ENCODE measurements at places on chromosomes 1 and 21. TPM values are rescaled to one million over a fixed set of nuclear protein-coding genes. Genes with fewer than 3 reads are reported as not detected.

GRCh38 chr1:221200464-221200863 is 321.2 kb downstream of the HLX start:
- DNase-seq = no peak
- no peak overlapping the region for H3K27ac ChIP-seq
- H3K4me1 ChIP-seq = no peaks in the 10 kb centered on the region
- H3K4me3 ChIP-seq = no peak overlapping the region

- DNase-seq = no peak
- no peaks in the 10 kb centered on the region for H3K36me3 ChIP-seq
- H3K4me3 ChIP-seq = no peak overlapping the region
- H3K27ac ChIP-seq = no peak overlapping the region
- H3K27me3 ChIP-seq = no peaks in the 10 kb centered on the region
Observed at GRCh38 chr1:188822248-188822647, 1655.4 kb downstream of the BRINP3 start.

DNA sequence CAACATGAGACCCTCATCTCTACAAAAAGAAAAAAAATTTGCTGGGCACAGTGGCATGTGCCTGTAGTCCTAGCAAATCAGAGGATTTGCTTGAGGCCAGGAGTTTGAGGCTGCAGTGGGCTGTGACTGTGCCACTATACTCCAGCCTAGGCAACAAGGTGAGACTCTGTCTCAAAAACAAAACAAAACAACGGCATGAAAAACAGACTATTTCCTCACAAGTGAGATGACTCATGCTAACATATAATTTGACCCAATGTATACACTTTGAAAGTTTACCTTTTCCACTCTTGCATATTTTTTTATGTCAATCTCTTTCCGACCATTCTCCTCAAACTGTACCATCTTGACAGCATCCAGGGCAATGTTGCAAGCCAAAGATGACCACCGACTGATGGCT is 17.5 kb downstream of the CCT3 start:
- no peaks in the 10 kb centered on the region for H3K4me1 ChIP-seq
- no peak for DNase-seq
- H3K4me3 ChIP-seq = no peak overlapping the region
- H3K27me3 ChIP-seq = no peaks in the 10 kb centered on the region

DNA sequence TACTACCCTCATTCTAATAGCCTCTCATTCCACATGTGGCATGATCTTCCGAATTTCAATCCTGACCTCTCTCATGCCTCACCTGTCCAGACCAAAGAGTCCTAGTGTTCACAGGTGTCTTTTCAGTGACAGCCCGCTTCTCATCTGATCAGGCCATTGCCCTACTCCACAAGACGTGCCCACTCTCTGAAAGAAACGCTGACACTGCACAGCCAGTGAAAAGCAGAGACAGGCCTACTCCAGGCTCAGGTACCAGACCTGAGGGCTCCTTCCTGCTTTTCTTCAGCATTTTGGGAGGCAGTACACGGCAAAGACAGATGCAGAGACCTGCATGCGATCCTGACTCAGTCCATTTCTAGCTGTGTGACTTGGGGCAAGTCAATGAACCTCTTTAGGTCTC is 43.0 kb downstream of the SUSD4 start:
- no peak overlapping the region for H3K27ac ChIP-seq
- H3K4me1 ChIP-seq = peaks cover 21% of the 10 kb centered on the region
- no peak for DNase-seq
- H3K4me3 ChIP-seq = no peak overlapping the region
- no peaks in the 10 kb centered on the region for H3K36me3 ChIP-seq

DNA sequence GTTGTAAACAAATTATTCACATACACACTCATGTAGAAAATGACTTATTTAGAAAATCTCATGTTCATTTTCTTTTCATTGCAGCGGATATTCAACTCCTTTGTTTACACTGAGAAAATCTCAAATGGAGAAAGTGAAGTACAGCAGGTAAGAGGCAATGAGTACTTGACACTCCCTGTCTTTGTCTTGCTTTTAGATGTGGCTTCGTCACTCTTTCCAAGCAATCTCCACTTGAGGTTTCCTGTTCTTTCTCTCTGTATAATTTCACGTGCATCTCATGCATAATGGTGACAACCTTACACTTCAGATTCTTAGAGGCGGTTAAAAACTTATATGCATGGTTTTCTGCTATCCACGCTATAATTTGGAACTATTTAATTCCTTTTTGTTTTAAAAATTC is 80.6 kb downstream of the CACHD1 start:
- no peak overlapping the region for H3K4me3 ChIP-seq
- H3K27me3 ChIP-seq = no peaks in the 10 kb centered on the region
- peaks cover 21% of the 10 kb centered on the region for H3K4me1 ChIP-seq
- no peak for DNase-seq

- peaks cover 24% of the 10 kb centered on the region for H3K36me3 ChIP-seq
- H3K4me3 ChIP-seq = no peak overlapping the region
- no peak overlapping the region for H3K27ac ChIP-seq
- DNase-seq = no peak
Observed at GRCh38 chr21:28974531-28975227, 18.0 kb downstream of the LTN1 start.

- no peaks in the 10 kb centered on the region for H3K27me3 ChIP-seq
- H3K4me3 ChIP-seq = no peak overlapping the region
- peaks cover 59% of the 10 kb centered on the region for H3K36me3 ChIP-seq
Observed at GRCh38 chr1:155952505-155952890, 11.1 kb downstream of the RXFP4 start.

- H3K4me1 ChIP-seq = no peaks in the 10 kb centered on the region
- DNase-seq = no peak
- H3K36me3 ChIP-seq = no peaks in the 10 kb centered on the region
- H3K27me3 ChIP-seq = no peaks in the 10 kb centered on the region
- H3K4me3 ChIP-seq = no peak overlapping the region
- no peak overlapping the region for H3K27ac ChIP-seq
Observed at GRCh38 chr1:94276988-94277434, 39.6 kb upstream of the ARHGAP29 start.

- no peak for DNase-seq
- H3K27me3 ChIP-seq = no peaks in the 10 kb centered on the region
- H3K4me1 ChIP-seq = no peaks in the 10 kb centered on the region
Observed at GRCh38 chr1:226589008-226589733, 40.6 kb downstream of the STUM start.

GRCh38 chr21:42858185-42858847 is 21.0 kb downstream of the WDR4 start:
- no peak for DNase-seq
- no peak overlapping the region for H3K27ac ChIP-seq
- no peaks in the 10 kb centered on the region for H3K4me1 ChIP-seq
- H3K4me3 ChIP-seq = no peak overlapping the region

DNA sequence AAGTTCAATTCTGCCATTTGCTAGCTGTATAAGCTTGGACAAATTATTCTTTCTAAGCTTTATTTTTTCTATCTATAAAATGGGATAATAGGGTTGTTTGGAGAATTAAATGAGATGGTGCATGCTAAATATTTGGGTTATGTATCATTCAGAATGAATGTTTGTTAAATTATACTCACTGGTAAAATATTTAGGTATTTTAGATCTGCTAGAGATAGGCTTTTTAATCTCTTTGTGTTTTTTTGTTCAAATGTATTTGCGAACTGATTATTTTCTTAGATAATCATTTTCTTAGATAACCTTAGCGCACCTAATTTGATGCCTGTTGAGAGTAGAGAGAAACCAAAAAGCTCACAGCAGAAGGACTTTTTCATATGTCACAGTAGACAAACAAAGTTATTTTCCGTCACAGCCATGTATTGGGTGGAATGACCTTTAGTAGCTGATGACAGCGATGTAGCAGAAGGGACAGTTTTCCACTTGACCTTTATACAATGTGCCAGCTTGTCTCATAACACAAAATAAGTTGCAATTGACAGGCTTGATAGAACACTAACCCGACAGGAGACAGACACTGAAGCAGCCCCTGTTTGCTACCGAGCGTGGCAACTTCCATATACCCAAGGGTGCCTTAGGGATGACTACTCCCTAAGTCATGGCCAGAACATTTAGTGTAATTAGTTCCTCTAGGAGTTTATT is 93.0 kb downstream of the DISC1 start:
- H3K4me3 ChIP-seq = no peak overlapping the region
- no peaks in the 10 kb centered on the region for H3K36me3 ChIP-seq
- no peaks in the 10 kb centered on the region for H3K27me3 ChIP-seq

DNA sequence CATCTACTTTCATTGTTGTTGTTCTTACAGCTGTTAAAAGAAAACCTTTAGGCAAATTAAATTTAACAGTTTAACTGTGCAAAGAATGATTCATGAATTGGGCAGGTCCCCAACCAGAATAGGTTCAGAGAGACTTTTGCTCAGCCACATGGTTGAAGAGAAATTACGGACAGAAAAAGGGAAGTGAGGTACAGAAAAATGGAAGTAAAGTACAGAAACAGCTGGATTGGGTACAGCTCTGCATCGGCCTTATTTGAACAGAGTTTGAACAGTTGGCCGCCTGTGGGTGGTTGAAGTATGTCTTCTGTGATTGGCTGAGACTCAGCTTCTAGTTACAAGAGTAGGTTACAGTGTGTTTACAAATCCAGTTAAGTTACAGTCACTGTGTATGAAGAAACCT is 210.1 kb downstream of the FGGY start:
- no peak for DNase-seq
- H3K27ac ChIP-seq = no peak overlapping the region
- H3K36me3 ChIP-seq = no peaks in the 10 kb centered on the region
- H3K27me3 ChIP-seq = no peaks in the 10 kb centered on the region

DNA sequence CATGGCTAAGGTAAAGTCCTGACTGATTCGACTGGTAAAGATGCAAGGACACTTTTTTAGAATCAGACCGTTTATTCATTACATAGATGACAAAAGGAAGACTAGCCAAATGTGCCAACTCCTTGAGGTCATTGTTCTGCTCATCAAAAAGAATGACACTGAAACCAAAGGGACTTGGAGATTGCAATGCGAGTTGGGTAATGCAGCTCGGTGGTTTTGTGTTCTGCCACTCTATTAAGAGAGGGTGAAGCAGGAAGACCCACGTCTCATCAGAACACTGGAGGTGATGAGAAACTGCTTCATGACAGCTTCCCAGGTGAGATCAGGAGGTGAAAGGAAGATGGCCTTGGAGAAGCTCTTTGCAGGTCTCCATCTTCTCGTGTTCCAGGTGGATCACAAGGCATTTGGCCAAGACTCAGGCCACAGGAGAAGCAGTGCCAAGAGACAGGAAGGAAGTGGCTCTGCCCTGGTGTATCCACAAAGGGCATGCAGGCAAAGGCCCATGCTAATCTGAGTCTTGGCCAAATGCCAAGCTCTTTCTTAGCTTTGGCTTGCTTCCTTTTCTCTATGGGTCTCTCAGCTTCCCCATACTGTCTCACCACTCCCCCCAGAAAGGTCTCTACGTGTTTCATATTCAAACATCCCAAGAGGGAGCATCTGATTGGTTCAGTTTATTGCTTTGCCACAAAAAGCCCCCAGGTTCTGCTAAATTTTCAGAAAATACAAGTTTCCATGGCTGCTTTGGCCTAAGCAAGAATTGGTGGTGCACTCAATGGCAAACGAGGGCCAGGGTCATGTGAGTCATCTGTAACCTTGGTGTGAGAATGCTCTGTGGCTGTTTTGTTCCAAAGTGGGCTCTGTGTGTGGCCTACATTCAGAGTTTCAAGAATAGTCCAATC is 5.7 kb upstream of the CCT8 start:
- peak; percentile 52 for DNase-seq
- H3K4me1 ChIP-seq = peaks cover 47% of the 10 kb centered on the region
- no peaks in the 10 kb centered on the region for H3K36me3 ChIP-seq
- H3K27ac ChIP-seq = no peak overlapping the region
- H3K4me3 ChIP-seq = peak overlapping the region; percentile 20
- H3K27me3 ChIP-seq = no peaks in the 10 kb centered on the region

GRCh38 chr1:25658791-25659431 is 42.3 kb downstream of the MAN1C1 start:
- H3K27ac ChIP-seq = no peak overlapping the region
- H3K36me3 ChIP-seq = peaks cover 3% of the 10 kb centered on the region
- H3K27me3 ChIP-seq = no peaks in the 10 kb centered on the region
- no peak for DNase-seq
- H3K4me3 ChIP-seq = no peak overlapping the region

DNA sequence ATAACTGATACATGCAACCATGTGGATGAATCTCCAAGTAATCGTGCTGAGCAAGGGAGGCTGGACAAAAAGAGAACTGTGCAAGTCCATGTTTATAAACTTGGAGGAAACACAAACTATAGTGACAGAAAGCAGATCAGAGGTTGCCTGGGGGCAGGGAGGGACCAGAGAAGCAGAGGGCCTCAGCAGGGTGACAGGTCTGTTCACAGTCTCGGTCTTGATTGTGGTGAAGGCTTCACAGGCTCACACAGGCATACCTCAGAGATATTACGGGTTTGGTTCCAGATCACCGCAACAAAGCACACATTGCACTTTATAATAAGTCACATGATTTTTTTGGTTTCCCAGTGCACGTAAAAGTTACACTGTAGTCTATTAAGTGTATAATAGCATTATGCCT is 28.5 kb downstream of the ACOT7 start:
- H3K27me3 ChIP-seq = no peaks in the 10 kb centered on the region
- H3K4me1 ChIP-seq = peaks cover 36% of the 10 kb centered on the region
- H3K36me3 ChIP-seq = no peaks in the 10 kb centered on the region
- DNase-seq = peak; percentile 66
- H3K4me3 ChIP-seq = no peak overlapping the region

DNA sequence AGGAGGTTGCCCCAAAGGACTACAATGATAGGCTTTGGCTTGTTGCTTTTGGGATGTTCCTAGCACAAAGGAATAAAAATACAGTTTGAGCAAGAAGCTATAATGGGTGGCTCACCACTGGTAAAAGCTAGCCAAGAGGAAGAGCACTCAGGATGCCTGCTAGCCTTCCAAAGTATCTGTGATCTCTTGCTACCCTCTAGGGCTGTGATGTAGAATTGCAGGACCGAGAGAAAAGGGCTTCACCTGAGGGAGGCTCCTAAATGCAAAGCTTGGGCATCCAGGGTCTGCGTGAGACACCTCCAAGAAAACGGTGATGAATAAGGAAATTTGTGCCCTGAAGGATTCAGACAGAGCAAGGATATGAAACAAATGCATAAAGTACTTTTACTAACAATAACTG is 17.7 kb downstream of the IVL start:
- DNase-seq = no peak
- H3K27ac ChIP-seq = no peak overlapping the region
- H3K4me3 ChIP-seq = no peak overlapping the region

DNA sequence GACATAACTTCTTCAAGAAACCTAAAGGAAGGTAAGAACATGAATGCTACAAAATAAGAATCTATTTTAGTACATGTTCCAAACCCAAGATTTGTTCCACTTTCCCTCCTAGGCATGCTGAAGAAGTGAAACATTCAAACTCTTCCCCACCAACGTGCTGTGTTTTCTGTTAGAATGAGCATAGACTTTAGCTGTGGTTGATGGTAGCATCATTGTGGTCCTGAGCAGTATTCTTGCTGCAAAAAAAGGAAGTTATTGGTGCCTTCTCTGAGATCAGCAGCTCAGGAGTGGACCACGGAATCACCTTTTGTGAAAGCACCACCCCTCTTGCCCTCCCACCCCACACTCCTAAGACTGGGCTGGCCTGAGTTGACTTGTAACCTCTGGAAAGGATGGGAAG is 100.4 kb upstream of the POGK start:
- H3K27me3 ChIP-seq = no peaks in the 10 kb centered on the region
- H3K36me3 ChIP-seq = no peaks in the 10 kb centered on the region
- no peaks in the 10 kb centered on the region for H3K4me1 ChIP-seq
- DNase-seq = no peak
- no peak overlapping the region for H3K27ac ChIP-seq

Gene ZNF593OS
- not detected for total RNA-seq

Gene KDF1
- total RNA-seq = 0.24 TPM

Gene ZMYND12
- 0.69 TPM for total RNA-seq

Gene ADAM30
- total RNA-seq = not detected

Gene RPL22
- total RNA-seq = 449 TPM

Gene SEC16B
- not detected for total RNA-seq

Gene IFFO2
- total RNA-seq = 37.7 TPM

Gene AXDND1
- 0.58 TPM for total RNA-seq

Gene RCSD1
- total RNA-seq = 45.9 TPM

Gene OR14A2
- not detected for total RNA-seq

Gene CTXND2
- not detected for total RNA-seq

Gene KCNK1
- total RNA-seq = 1.4 TPM
